ENCODE measurements at places on chromosomes 3 and 15.

- no peak for DNase-seq
Measured at GRCh38 chr15:56128081-56128480, 115.6 kb downstream of the RFX7 start.

- DNase-seq, result no peak
Measured at GRCh38 chr3:59444294-59444671, 394.5 kb upstream of the CFAP20DC start.

GRCh38 chr3:124107104-124107890, 115.4 kb upstream of the ROPN1 start:
- no peak for DNase-seq

DNA sequence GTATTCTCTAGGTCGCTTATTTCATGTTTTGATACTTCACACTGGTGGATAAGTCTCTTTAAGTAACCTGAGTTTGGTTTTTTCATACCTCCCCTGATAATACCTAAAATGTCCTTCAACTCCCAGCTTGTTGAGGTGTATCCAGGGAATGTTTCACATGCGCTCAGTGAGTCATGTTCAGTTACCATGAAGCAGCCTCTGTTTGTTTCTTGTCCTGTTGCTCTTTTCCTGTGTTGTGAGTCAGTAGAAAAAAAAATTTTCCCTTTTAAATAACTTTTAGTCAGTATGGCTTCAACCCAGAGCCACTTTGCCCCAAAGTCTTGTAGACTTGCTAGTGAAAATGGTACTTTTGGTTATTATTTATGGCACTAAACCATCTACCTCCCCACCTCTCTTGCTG, 278.4 kb upstream of the ZPLD1 start:
- no peak for DNase-seq

DNA sequence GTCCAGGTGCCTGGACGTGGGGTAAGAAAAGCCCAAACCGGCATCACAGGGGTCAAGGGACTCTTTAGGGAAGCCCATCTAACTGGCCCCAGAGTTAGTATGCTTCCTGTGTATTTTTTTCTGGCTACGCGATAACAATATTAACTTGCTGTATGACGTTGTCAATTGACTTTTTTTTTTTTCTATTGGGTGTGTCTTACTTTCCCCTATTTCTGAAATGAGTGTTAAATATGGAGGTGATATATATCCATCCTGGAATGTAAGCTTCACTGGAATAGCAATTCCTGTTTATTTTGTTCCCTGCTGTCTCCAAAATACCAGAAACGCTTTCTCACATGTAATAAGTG, 598 bp upstream of the GMNC start:
- DNase-seq, result no peak

GRCh38 chr3:23193831-23194230, 9.3 kb upstream of the UBE2E2 start:
- DNase-seq, result no peak

DNA sequence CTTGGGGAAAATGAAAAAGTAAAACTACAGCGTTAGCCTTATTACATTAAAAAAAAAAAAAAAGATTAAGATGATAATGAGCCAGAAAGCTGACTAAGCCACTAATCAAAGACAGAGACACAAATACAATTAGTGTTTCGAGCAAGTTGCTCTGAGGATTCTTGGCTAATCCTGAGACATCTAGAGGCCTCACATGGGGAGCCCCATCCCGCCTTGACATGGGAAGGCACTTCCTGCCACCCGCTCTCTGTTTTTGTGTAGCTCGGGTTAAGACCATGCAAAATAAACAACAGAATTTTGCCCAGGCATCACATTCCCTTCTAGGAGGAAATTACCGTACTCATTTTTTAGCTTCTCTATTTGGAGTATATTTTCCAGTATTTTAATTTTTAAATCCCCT, 15.3 kb downstream of the HESX1 start:
- no peak for DNase-seq

- DNase-seq, result no peak
Measured at GRCh38 chr15:64847448-64847847, 5.7 kb downstream of the PLEKHO2 start.

GRCh38 chr3:143103652-143104051, 15.9 kb upstream of the CHST2 start:
- no peak for DNase-seq

GRCh38 chr3:138861798-138862197, 27.1 kb upstream of the PIK3CB start:
- no peak for DNase-seq

- no peak for DNase-seq
Measured at GRCh38 chr15:58608129-58608590, 141.3 kb downstream of the ADAM10 start.

DNA sequence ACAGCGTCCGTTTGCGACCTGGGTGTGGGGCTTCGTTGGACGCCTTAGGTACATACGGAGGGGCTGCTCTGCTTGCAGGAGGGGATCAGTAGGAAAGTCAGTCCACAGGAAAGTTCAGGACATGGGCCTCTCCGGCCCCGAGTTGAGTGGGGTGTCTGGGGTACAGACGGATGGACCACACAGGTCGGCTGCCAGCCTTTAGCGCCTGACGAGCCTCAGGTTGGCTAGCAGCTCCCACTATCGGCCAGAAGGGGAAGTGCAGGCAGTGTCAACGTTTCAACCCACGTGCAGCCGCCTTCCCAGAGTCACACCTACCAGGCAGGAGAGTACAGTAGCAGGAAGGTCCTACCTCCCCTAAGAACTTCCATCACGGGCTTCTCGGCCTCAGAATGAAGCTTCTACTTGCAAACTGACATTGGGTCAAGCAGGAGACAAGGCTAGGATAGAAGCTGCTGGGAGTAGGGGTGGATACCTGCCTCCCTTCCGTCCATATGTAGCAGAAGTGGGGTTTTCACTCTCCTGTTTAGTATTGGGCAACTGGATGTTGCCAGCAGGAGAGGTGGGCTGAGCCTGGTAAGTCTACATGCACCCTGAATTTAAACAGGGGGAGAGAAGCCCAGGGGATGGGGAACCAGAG, 1.8 kb upstream of the SCN5A start:
- DNase-seq, result peak; percentile 45

DNA sequence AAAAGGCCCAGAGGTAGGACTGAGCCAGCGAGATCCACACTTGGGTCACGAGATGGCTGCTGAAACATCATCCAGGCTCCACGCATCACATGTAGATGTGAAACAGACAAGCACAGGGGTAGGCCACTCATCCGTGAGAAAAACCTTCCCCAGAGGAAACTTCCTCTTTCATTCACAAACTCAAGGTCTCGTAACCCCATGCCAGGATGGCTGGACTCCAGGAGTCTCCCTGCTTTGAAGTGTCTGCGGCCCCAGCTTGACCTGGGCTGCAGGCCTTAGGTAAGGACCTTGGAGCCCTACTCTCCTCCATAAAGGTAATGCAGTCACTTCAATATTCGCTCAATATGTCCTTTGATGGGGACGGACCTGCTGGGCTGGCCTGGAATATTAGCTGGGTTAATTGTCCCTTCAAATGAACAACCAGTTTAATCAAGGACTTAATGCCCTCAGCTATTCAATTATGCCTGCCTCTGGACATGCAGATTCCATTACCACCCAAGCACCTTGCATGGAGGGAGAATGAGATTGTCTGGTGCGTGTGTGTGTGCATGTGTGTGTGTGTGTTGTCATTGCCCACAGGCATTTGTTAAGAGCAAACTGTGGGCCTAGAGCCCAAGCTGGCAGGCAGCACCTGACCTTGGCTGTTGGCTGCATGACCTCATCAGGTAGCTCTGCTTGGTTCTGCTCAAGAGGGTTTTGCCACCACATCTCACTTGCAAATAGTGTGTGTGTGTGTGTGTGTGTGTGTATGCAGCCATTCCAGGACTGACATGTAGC, 186.9 kb upstream of the TLE3 start:
- DNase-seq, result no peak

- no peak for DNase-seq
Measured at GRCh38 chr3:72279068-72279604, 494.2 kb upstream of the PROK2 start.

DNA sequence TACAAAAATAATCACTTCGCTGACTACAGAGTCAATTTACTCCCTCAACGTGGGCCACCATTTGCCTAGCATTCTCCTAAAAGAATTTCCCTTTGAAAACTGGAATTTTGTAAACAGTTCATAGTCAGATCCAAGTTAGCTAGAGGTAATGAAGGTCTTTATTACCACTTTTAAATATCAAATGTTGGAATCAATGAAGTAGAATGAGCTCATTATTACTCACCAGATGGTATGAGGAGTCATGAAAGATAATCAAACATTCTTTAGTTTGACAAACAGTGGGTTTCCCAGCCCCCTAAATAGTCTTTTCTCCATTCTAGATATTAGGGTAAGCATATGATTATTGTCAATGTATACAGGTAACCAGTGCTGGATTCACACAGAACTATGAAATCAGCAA, 455.7 kb upstream of the THBS1 start:
- DNase-seq, result no peak

DNA sequence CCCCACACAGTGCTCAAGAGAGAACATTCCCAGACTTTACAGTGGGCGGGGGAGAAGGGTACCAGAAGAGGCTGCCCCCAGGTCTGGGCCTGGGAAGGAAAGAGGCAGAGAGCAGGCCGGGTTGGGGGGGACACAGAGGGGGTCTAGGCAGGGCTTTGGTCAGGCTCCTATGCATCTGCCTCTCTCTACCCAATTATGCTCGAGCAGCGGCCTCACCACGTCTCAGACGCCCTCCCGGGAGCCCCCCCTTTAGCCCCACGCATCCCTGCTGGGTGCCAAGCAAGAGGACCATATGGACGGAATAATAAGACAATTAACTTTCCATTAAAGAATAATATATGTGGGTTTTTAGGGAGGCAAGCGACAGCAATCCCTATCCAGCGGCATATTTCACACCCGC, 32.8 kb downstream of the CACNA2D2 start:
- no peak for DNase-seq

DNA sequence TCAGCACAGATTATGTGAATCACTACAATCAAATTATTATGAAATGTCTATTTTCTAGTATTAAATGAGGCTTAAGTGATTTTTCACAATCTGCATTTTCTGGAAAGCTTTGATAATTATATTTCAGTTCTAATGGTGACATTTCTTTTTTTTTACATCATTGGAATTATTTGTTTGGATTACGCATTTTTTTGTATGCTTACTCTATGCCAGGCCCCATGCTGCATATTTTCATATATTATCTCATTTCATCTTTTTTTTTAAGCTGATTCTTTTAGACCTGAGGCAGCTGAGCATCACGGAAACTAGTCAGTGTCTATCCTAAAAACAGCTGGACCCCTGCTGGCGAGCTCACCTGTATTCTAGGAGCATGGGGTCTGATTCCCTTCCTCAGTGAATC, 31.1 kb downstream of the SLCO3A1 start:
- no peak for DNase-seq

DNA sequence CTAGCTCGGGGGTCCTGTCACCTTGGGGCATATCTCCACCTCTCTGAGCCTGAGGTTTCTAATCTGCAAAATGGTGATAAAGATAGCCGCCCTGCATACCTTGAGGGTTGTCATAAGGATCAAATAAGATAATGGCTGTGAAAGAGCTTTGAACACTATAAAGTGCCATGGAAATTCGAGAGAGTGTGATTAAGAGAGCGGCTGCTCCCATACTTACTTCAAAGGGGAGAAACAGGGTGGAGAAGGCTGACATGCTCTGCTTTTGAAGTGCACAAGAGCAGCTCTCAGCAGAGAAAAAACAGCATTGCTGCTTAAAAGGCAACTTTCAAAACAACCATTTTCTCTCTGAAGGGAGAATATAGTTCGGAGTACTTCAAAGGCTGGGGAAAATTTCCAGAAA, 529.2 kb downstream of the EPHB1 start:
- no peak for DNase-seq

GRCh38 chr3:38136393-38136776, 542 bp downstream of the ACAA1 start:
- no peak for DNase-seq

DNA sequence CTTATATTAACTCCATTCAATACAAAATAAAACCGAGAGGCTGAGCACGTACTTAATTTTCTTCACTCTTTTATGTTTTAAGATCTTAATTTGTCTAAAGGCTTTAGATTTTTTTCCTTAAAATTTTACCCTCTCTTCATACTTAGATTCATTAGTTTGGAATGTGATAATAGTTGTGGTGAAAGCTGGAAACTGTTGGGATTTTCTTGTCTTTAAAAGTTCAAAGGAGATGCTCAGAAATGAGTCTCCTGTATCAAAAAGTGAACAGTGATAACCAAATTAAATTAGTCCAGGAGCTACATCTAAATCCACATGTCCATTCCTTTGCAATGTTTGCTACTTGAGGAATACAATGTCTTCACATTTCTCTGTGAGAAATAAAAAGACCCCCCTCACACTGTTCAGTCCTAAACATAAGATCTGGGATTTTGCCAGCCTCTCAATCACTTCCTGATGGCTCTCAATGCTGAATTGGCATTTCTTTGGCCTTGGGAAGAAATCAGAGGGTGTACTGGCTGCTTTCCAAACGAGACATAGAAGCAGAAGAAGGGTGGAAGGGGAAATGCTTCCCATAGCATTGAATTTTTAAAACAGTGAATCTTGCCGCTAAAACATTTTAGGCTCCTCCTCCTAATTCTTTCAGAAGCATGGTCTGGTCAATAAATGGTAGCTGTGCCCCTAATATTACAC, 245.0 kb downstream of the SHOX2 start:
- DNase-seq, result no peak

DNA sequence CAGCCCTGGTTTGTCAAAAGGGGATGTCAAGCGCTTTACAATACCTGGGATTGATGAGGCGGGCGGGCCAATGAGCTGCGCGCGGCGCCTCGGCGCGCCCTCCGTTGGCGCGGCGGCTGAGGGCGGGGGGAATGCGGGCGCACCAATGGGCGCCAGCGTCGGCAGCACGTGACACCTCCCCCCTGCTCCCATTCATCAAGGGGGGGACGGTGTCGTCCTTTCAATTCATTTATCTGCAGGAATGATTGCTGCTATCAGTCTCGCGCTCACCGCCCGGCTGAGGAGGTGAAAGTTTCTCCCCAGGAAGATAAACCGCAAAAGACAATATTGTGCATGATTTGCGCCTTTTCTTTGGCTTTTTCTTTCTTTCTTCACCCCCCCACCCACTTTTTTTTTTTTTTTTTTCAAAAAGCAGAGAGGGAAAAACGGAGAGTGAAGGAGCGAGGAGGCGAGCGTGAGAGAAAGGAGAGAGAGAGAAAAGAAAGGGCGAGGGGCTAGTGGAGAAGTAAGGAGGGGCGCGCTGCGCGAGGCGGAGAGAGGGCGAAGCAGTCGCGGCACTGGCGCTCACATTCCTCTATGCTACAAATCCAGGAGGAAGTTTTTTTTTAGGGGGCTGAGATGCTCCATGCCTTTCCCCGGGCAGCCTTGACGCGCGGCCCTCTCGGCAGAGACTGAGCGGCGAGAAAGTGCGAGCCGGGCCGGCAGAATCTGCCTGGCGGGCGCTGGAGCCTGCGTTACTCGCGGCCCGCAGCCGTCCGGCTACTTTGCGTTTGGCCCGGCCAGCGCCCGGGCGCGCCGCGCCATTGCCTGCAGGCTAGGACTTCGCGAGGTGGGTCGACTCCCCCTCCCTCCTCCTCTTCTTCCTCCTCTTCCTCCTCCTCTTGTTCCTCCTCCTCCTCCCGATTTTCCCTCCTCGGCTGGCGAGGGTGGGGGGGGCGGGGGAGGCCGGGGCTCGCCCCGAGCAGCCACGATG, at the start of gene ZIC1:
ZIC1 (plus strand) TSS at position 223 of the 973 bp plus-strand sequence; CDS start at position 971, 748 bp downstream.
- no peak for DNase-seq

All from HepG2 (cell line).